ENCODE measurements at places on chromosomes 16 and 17.
A peak's percentile ranks its signal among the peaks of the same experiment; 100 is the strongest.

DNA sequence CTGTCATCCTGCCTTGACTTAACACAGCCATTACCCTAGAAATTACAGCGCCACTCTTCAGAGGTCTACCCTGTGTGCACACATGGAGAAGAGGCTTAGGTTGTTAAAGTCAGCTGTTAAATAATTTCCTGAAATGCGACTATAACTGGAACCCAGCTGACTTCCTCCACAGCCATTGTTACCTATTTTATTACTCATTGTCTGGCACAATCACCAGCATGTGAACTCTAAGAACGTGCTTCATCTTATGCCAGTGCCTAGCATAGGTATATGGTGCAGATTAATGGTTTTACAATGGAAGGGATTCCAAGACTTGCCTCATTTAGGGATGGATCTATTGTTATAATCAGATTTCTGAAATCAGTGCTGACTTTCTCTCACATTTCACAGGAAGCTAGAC is 11.9 kb downstream of the RDM1 start:
- DNase-seq, result no peak

DNA sequence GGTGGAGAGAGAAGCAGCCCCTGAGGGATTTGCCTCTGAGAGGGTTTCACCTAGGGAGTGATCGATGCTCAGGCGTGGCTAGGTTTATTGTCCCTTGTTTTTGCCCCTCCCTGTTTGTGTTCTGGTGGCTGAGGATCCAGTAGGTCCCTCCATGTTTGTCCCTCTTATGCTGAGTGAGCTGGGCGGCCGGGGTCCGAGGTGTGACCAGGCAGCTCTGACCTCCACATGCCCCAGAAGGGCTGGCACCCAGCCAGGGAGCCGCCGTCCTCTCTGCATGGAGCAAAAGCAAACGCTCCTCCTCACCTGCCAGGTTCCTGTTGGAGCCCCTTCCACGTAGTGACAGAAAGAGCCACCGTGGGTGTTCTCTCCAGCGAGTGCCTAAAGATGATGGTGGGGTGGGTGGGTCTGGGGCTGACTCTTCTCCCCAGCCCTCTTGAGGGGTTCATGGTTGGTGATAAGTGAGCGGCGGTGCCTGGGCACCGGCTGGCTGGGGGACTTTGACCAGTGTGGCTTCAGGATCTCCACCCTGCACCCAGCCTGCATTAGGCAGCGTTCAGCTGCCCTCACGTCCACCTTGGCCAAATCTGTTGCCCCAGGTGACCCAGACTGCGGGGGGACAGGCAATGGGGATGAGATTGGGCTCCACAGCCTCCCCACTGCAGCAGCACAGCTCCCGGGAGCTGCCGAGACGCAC is 14.1 kb upstream of the NUDT16L1 start:
- no peak for DNase-seq

DNA sequence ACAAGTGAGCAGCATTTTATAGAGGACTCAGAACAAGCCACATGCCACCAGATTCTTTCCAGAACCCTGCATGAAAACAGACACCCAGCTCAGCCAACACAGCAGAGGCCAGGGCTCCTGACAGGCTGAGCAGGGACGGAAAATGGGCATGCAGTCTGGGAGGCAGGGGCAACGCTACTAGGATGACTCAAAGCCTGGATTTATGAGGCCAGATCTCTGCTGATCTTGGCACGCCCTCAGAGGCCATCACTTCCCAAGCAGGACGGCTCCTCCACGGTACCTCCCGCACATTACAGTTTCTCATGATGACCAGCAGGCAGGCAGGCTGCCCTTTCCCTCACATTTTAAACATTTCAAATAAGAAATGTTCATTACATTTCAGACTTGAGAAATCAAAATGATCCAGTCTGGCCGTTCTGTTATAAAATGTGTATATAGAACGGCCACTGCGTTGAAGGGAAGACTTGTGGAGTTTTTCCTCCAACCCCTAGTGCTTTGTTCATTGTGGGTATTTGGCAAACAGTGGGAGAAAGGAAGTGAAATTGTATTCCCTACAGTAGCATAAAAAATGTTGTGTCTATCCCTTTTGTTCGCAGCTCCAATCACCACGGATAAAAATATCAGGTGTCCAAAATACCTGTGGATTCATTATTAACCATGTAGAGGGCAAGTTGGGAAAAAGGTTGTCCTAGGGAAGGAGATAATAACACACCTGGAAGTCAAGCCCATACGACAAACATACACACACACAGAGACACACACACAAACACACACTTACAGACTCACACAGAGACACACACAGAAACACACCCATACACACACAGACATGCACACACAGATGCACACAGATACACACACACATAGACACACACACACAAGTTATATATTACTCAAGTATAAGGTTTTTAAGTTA is 64.8 kb upstream of the ADAMTS18 start:
- DNase-seq, result no peak

DNA sequence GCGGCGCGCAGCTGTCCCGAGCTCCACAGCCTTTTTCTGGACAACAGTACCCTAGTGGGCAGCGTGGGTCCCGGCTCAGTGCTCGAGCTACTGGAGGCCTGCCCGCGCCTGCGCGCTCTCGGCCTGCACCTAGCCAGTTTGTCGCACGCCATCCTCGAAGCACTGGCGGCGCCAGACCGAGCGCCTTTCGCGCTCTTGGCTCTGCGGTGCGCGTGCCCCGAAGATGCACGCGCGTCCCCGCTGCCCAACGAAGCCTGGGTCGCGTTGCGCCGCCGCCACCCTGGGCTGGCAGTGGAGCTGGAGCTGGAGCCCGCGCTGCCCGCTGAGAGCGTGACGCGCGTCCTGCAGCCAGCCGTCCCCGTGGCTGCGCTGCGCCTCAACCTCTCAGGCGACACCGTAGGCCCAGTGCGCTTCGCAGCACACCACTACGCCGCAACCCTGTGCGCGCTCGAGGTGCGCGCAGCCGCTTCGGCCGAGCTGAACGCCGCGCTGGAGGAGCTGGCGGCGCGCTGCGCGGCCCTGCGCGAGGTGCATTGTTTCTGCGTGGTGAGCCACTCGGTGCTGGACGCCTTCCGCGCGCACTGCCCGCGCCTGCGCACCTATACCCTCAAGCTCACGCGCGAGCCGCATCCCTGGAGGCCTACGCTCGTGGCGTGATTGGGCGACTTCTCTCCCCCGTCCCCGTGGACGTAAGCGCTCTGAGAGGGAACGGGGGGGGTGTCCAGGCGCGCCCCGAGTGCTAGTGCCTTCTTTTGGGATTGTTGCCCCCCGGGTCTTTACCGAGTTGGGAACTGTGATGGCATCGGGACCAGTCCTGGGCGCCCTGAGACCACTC is 1.2 kb upstream of the HSF4 start:
- no peak for DNase-seq

DNA sequence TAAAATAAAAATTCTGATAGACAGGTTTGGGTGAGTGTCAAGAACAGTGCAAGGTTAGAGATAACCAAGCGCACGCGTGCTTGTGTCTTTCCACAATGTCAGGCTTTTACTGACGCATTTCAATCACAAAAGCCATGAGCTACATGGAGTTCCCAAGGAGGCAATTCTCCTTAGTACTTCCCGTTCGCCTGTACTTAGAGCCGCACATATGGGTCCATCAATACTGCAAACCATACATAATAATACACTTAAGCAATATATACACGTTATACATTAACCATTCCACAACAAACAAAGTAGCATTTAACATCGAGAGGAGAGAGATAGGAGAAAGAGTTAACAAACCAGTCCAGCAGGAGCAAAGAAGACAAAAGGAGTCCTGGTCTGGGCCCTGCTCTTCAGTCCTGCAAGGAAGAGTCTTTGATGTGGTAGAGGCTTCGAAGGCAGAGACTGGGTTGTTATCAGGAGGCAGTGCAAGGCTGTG is 11.9 kb upstream of the GPRC5C start:
- DNase-seq, result no peak

- DNase-seq, result no peak
Observed at GRCh38 chr16:80631581-80631980, 90.8 kb downstream of the DYNLRB2 start.

DNA sequence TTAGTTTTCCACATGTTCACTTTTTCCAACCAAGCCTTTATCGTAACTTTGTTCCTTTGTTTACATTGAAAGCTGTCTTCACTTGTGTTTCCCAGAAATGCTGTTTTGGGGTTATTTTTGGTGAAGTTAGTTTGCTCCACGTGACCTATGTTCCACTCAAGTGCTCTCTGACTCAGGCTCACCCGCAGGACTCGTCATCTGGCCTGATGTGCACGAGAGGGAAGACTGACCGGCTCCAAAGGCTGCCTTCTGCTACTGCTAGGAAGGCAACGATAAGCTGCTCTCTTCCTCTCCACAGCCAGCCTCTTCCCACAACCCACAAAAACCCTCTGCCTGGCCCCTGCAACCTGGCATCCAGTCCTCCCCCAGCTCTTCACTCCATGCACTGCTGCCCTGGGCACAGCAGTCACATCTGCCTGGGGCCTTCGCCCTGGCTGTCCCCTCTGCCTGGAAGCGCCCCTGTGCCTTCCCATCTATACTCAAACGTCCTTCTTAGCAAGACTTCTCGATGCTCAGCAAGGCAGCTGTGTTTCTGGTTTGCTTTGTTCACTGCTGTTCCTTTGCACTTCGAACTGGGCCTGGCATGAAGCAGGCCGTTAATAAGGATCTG is 28.0 kb downstream of the ZCCHC14 start:
- DNase-seq, result no peak

DNA sequence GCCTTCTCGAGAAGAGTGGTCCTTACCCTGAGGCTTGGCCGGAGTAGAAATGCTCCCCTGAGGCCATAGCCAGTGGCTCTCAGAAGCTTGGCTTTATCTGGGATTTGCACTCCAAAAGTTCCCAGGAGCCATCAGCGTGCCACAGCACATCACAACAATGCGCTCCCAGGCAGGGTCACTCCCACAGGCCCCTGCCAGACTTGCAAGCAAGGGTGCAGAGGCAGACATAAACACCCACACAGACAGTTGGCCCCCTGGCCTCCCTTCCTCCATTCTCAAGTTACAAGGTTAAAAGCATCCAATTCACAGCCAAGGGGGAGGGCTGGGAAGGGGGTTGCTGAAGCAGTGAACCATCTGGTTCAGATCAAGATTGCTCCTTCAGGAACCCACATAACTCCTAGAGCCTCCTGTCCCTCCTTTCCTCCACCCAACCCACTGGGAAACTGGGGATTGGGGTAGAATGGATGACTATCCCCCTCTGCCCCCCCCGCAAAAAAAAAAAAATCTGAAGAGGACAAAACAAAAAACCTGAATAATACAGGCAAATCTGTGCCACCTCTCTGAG is 1.8 kb downstream of the ST3GAL2 start:
- peak; percentile 77 for DNase-seq

DNA sequence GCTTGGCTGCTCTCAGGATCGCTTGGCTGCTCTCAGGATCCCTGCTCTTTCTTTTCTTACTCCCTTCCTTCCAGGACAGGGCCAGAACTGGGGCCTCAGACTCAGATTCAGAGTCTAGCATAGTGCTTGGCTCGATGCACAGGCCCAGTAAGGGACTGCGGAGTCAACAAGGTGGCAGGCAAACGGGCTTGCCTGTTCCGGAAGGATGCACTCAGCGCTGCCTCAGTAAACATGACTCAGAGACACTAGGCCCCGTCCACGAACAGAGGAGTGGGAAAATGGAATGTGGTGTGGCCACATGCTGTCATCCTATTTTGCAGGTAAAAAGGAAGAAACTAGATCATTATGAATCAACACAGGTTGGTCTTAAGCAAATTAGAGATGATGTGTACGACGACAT is 9.8 kb downstream of the SPHK1 start:
- no peak for DNase-seq

- DNase-seq, result no peak
Observed at GRCh38 chr17:59428916-59429485, 97.5 kb downstream of the YPEL2 start.

DNA sequence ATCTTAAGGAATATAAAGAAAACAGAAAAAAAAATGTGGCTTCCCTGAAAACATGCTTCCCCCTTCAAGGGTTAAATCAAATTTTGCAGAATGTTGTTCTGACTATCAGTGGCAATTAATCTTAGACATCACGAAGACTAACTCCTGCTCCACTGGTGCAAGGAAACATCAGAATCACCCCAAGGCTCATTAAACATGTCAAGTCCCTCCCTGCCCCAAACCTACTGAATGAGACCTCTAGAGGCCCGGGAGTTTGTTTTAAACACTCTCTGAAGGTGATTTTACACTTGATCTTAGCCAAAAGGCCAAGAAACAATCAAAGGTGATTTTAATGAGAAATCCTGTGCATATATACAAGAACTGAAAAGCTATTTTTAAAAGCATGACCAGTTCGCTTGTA is 18.3 kb downstream of the PSME3IP1 start:
- no peak for DNase-seq
